Activated T-cell treated with anti-CD3 and anti-CD28 coated beads for 4 hours (primary cell): ENCODE measurements at places on chromosomes 4 and X.
A peak's percentile ranks its signal among the peaks of the same experiment; 100 is the strongest.

- DNase-seq: no peak
These were observed 227.3 kb upstream of the CENPE start for GRCh38 chr4:103425406-103425805.

DNA sequence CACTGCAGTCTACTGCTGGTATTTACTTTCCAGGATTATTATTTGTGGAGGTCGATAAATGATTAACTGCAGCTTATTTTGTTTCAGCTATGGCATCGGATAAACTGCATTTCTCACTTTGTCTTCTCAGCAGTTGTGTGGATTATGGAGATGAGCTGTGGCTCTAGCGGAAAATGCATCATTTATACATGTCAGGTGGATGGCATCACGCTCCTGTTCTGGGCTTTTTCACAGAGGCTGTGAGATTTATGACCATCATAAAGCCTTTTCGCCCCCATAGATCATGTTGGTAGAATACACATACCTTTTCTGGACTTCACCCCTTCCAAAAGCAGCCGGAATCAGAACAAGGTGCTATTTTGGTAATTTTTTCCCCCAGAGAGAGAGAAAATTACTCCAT is 118.8 kb upstream of the MAGEB18 start:
- DNase-seq: no peak

- DNase-seq: no peak
These were observed 268.4 kb downstream of the DCTD start for GRCh38 chr4:182648766-182649165.

- no peak for DNase-seq
These were observed 57.2 kb downstream of the USP38 start for GRCh38 chr4:143241892-143242291.

- DNase-seq: peak; percentile 94
These were observed at the start of gene MRFAP1L1 for GRCh38 chr4:6709230-6710114. Gene MRFAP1L1 (minus strand): TSS chr4:6709865. CDS start chr4:6709629, 236 bp downstream.

- DNase-seq: no peak
These were observed 108.8 kb downstream of the ZNF827 start for GRCh38 chr4:145829629-145830395.

DNA sequence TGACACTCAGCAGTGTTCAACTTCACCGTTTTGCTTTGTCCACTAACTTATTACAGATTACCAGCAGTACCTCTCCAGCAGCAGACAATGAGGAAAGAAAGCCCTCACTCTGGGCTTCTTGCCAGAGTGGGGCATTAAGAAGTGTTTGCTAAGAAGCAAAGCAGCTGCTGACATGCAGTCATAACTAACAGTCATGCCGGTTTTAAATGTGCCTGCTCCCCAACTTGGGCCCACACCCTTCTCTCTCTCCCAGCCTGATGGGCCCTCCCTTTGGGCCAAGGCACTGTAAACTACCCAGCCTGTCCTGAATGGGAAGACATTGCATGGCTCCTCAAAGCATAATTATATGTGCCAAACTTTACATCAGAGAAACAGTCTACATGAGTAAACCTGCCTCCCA is 54.6 kb upstream of the HHIP start:
- DNase-seq: no peak

GRCh38 chr4:143021384-143021783 is 163.3 kb upstream of the USP38 start:
- no peak for DNase-seq

DNA sequence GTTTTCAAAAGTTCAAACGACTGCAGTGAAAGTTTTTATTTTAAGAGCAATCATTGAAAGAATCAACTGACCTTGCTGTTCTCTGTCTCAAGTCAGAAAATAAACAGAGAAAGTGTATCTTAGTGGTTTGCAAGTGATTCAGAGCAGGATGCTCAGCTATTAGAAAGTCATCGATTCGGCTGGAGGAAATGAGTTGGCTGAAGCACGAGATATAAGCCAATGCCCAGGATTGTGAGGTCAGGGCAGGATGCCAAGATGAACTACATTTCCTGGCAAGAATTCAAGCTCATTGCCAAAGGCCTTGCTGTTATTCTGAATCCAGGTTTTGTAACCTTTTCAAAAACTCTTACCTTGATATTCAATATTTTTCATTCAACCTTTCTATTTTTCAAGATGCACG is 541.4 kb upstream of the BOD1L1 start:
- DNase-seq: no peak

DNA sequence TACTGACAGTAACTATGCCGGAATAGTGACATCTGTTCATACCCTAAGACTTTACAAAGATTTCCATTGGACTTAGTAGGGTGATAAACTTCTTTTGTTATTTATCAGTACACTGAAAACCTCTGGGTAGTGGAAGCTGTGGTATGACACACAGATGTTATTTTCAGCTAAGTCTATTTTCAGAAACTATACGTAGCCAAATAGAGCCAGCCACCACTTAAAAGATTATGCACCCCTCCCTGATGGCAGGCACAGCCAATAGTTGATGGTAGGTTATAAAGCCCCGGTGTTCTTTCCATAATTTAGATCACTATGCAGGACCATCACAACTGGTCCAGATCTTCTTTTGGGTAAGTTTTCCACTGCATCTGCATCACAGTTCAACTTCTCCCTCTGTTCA is 1603.2 kb upstream of the PABPC4L start:
- DNase-seq: no peak

- no peak for DNase-seq
These were observed 123.1 kb upstream of the BOD1L1 start for GRCh38 chr4:13750594-13750993.

DNA sequence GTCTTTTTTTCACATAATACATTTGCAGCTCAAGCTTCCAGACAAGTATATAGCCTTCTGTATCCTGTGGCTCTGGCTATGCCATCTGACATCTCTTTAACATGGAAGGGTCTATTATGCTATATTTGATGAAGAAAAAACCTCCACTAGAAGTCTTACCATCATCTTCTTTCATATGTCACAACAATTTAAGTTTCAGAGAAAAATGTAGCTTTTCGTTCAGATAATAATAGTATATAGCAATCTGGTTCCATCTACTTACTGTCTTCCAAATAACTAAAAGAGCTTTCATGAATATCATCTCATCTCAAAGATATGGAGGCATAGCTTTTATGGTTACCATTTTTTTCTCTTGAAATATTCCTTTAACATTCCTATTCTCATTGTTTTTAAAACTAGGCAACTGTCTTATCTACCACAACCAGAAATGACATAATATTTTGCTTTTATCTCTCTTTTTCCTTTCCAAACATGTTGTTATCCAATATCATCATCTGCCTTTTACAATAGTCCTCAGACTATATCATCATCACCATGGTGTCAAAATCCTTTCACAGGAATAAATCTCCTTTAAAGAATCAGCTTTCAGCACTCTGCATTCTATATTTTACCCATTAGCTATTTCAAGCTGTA is 1005.1 kb downstream of the PDHA2 start:
- DNase-seq: no peak

- DNase-seq: no peak
These were observed 128.0 kb upstream of the VEGFC start for GRCh38 chr4:176920694-176921093.

- DNase-seq: no peak
These were observed 212.5 kb upstream of the DKK2 start for GRCh38 chr4:107248571-107248970.

DNA sequence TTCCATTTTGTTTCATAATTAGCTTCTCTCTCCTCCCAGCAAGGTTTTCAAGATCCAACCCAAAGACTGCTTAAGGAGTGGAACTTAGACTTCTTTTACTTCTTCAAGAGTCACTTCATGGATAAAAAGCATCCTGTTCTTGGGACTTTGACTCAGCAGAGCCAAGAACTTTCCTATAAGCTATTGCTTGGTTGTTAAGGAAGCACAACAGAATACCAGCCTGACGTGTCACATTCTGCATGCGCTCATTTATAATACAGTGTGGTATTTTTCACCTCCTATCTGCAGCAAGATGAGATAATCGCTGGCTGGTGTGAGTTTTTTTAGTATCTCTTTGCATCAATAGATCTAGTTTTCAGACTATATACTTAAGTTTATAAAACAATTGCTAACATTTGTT is 152.1 kb downstream of the PALLD start:
- DNase-seq: no peak

GRCh38 chr4:11720292-11720691 is 291.6 kb upstream of the HS3ST1 start:
- no peak for DNase-seq
